ENCODE measurements at places on chromosomes 16 and 17.

- DNase-seq = no peak
Measured at GRCh38 chr17:38875477-38876075, 5.7 kb downstream of the LASP1 start.

DNA sequence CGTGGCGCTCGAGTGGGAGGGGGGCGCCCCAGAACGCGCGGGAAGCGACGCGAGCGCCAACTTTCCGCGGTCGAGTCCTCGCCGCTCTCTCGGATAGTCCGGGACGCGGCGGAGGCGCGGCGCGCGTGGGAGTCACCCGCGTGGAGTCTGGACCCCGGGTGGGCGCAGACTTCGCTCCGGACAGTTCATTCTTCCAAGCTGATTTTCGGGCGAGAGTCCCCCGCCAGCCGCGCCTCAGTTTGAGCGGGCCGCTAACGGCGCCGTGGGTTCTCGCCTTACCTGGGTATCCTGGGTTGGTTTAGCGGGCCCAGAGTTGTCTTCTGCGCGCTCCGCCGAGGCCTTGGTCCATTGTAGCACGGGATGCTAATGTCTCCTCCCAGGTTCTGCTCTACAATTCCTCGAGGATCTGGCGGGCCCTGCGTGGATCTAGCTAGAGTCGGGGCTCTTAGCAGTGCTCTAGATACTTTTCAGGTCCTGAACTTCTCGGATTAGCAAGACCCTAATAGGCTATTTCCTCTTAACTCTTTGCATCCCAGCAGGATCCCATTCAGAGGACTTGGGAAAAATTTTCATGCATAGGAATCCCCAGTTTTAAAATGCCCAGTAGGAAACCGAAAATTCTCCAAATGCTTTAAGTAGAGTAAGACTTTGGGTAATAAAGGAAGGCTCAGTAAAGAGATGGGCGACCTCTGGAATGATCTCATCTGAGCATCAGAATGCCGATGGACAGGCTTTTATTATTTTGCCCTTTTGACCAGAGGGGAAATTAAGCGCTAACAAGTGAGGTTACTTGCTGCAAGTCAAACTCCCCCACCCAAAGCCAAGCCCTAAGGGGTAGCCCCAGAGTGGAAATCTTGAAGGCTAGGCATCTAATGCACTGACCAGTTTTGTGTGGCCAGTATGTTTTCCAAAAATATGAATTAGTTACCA, 537 bp upstream of the GJC1 start:
- no peak for DNase-seq

DNA sequence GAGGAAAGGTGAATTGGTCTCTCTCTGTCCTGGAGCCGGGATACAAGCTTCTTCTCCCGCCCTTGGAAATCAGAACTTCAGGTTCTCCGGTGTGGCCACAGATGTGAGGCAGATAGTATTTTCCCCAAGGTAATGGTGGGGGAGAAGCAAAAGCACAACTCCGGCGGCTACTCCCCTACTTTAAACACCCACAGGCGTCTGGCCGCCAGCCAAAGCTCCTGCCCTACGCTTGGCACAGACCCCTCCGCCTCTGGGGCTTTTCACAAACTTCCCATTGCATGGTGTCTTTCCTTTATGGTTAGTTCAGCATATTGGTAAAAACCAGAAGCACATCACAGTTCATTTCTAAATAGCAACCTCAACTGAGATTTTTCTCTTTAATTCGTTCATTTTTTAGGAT, 39.4 kb upstream of the B4GALNT2 start:
- no peak for DNase-seq

DNA sequence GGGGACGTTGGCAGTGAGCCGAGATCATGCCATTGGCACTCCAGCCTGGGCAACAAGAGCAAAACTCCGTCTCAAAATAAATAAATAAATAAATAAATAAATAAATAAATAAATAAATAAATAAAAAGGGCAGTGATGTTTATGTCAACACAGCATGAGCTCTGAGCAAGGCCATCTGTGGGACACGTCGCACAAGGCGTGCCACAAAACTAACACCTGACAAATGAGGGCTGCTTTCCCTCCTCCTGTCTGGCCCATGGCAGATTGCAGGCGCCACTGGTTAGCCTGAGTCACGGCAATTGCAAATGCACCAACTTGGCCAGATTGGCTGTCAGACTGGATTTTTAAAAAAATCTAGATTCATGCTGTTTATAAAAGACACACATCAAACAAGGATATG, 25.9 kb upstream of the SPNS3 start:
- no peak for DNase-seq

DNA sequence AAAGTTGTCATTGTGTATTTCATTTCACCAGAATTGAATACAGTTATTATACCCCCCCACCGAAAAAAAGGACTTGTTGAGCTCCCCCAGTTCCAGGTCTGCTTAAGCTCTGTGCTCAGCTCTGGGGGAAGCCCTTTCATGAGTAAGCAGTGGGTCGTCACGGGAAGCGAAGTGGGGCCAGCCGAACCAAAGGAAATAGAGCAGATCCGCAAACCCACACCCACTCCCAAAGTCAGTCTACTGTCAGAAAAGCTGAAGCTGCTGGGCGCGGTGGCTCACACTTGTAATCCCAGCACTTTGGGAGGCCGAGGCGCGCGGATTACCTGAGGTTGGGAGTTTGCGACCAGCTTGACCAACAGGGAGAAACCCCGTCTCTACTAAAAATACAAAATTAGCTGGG, 50.1 kb downstream of the PECAM1 start:
- DNase-seq = no peak

DNA sequence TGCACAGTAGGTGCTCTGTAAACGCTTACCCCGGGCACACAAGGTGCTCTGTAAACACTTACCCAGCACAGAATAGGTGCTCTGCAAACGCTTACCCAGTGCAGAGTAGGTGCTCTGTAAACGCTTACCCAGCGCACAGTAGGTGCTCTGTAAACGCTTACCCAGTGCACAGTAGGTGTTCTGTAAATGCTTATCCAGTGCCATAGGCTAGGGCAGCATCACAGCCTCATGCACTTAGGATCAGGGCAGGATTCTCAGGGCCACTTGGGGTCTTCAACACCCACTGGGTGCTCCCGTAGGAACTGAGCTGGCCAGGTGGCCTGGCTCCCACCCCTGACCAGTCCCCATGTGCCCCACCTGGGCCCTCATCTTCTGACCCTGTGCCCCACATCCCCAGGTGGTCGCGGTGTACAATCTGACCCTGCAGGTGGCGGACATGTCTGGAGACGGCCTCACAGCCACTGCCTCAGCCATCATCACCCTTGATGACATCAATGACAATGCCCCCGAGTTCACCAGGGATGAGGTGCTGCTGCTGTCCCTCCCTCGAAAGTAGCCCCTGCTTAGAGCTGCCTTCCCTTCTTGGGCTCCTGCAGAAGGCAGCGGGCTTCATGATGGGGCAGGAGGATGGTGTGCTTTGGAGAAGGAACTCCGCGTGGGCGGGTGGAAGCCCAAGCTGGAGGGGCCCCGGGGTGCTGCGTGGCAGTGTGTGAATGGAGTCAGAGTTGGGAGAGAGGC, 13.1 kb downstream of the SLC22A31 start:
- DNase-seq = no peak

DNA sequence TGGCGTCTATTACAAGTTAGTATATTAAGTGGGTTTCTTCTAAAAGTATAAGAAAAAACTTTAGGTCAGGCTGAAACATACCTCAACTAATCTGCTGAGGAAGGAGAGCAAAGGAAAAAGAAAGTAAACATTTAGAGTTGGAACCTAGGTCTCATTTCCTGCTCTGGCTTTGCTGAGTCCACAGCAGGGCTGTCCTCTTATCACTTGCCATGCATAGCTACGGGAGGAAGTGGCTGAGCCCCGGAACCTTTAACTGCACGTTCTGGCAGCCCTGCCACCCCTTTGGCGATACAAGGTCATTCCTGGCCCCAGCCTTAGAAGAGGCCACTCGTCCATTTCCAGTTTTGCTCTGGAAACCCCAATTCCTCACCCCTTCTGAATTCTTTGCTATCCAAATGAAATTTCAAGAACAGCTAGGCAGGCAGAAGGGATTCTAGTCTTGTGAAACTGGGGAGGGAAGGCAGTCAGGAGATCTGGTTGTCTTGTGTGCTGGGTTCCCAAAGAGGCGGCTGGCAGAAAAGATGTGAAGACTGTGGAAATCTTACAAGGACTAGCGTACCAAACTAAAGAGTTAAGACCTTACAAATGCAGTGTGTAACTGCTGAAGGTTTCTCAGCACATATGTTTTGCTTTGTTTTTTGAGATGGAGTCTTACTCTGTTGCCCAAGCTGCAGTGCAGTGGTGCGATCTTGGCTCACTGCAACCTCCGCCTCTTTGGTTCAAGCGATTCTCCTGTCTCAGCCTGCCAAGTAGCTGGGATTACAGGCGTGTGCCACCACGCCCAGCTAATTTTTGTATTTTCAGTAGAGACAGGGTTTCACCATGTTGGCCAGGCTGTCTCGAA, 19.1 kb downstream of the WIPI1 start:
- no peak for DNase-seq

- no peak for DNase-seq
Measured at GRCh38 chr17:59767176-59767575, 59.7 kb downstream of the VMP1 start.

DNA sequence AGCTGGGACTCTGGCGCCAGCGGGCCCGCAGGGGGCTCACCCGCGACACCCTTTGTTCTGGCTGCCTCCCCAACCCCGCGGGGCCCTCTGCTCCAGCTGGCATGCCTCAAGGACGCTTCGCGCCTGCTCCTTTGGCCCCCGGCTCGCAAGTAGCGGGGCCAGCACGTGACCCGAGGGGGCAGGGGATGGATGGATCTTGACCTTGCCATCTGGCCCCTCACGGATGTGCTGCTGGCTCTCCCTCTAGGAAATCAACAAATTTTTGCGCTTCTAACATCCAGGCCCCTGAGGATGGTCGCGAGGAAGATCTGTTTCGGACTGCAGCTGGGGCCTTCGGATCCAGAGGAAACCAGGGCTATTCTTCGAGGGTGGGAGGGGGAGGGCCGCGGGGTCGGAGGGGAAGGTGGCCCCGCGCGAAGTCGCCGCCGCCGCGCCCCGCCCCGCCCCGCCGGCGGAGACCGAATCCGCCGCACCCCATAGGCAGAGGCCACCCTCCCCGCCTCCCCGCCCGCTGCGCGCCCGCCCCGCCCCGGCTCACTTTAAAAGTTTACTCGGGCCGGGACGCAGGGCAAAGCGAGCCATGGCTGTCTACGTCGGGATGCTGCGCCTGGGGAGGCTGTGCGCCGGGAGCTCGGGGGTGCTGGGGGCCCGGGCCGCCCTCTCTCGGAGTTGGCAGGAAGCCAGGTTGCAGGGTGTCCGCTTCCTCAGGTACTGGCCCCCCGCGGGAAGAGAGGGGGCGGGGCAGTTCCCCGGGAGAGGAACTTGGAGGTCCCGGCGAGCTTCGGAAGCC, at the start of gene ACSF2:
Gene ACSF2, plus strand, starts transcription at position 537 of the 790 bp plus-strand sequence. Its CDS starts 44 bp downstream, at position 581.
- peak; percentile 29 for DNase-seq
